ENCODE measurements at places on chromosomes 2 and 18.

DNA sequence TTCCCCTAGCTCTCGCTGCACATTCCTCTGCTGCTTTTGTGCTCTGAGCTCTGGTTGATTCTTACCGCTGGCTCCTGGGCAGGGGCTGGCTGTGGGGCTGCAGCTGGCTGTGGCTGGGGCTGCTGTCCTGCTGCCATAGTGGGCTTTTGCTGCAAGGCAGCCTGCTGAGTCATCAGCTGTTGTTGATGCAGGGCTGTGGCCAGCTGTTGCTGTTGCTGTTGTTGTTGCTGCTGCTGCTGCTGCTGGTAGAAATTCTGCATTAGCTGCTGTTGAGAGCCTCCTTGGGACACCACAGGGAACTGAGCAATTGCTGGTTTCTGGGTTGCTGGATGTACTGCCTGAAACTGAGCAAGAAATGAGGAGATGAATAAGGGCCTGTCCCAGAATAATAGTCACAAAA is 77.2 kb upstream of the NFU1 start:
- no peak for DNase-seq

- DNase-seq, result no peak
Measured at GRCh38 chr2:21249367-21249766, 125.6 kb downstream of the TDRD15 start.

DNA sequence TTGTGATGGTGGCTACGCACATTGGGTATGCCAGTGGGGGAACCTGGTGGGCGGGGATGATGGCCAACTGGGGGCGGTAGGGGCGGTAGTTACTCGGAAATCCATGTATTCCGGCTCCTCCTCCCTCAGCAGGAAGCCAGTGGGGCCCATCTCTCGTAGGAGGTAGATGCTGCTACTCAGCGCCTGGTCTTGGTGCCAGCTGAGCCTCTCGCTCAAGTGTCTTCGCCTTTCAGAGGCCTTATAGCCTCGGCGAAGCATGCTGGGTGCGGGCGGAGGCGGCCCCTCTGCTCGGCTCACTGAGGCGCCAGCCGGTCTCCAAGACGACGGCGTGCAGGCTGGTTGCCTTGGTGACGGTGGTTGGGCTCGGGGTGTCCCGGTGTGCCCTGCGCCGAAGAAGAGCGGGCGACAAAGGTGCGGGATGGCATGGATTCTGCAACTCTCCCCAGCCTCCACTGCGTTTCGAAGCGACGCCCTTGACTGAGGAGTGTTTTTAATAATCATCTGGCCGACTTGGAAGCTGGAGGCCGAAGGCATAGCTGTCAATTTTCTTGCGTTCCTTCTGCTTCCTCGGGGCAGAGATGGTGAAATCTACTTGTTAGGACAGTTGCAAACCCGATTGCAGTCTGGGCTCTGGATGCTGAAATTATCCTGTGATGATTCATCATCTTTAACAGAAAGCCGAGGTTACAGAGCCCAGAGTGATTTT is at the start of gene ZSWIM2:
ZSWIM2 (minus strand) TSS at position 298 of the 706 bp plus-strand sequence; CDS start at position 258, 40 bp downstream.
- DNase-seq, result no peak

- DNase-seq, result no peak
Measured at GRCh38 chr2:109392140-109392539, 221.6 kb downstream of the SEPTIN10 start.

DNA sequence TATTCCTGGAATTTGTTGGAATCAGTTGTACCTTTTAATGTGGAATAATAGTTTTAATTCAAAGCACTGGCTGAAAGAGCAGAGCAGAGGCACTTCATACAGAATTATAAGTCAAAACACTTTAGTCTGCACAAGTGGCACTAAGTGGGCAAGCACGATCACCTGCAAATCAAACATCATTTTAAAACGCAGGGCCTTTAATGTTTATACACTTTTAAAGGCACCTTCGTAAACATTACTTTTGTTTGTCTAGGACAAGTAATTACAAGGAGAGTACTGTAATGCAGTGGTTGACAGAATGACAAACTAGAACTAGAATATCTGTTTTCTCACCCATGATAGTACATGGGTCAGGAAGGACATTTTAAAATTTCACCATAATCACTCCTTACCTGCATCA is 36.4 kb downstream of the LANCL1 start:
- no peak for DNase-seq

DNA sequence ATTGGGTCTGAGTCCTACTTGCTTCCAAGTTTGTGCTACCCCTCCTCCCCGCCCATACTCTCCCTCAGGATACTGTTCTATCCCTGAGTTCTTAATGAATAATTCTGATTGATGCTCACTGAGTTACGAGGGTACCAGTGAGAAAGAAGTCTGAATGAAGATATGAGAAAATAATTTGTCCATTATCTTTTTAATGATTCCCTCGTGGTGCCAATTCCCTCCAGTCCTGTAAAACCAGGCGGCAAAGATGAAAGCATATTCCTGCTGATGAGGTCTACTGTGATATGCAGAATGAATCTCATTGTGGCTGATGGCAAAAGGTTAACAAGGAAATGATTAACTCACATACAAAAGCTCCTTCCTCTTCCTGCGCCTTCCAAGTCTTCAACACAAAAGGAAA is 650.2 kb upstream of the SLC39A10 start:
- no peak for DNase-seq

- DNase-seq, result no peak
Measured at GRCh38 chr2:10387033-10387432, 61.1 kb downstream of the ODC1 start.

DNA sequence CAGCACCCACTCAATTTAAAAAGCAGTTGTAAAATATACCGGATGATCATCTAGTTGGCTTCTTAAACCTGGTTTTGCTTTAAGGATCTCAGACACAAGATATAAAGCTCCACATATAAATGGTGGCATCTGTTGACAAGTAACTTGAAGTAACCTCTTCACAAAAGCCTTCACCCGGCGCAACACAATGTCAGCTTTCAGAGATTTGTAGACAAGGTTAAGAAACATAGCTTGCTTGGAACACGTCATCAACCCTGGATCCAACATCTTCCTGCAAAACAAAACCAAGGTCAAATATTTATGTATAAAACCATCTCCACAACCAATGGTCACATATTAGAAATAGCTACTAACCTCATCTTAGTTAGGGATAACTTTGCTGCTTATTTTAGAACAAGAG is 8.3 kb downstream of the CEBPZ start:
- no peak for DNase-seq

- DNase-seq, result no peak
Measured at GRCh38 chr2:218960309-218961165, 1.1 kb downstream of the CDK5R2 start.

DNA sequence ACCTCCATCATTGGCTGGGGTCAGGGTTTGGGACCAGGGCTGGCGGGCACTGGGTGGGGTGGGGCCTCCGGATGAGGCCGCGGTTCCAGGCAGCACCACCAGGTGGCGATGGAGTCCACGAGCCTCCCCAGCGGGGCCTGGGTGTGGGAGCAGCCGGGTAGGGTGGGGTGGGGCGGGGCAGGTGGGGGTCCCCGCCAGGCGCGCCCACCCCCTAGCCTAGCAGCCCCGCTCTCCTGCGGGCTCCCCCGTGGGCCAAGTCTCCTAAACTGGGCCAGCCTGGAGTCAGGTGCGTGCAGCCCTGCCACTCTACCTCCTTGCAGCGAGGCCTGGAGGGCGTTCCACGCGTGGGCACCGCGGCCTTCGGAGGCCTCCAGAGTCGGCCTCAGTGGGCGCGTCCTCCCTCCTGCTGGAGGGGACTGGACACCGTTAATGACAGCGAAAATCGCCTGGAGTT is 187.5 kb downstream of the TWIST2 start:
- peak; percentile 45 for DNase-seq

- no peak for DNase-seq
Measured at GRCh38 chr18:13362607-13363006, 144.0 kb downstream of the LDLRAD4 start.

DNA sequence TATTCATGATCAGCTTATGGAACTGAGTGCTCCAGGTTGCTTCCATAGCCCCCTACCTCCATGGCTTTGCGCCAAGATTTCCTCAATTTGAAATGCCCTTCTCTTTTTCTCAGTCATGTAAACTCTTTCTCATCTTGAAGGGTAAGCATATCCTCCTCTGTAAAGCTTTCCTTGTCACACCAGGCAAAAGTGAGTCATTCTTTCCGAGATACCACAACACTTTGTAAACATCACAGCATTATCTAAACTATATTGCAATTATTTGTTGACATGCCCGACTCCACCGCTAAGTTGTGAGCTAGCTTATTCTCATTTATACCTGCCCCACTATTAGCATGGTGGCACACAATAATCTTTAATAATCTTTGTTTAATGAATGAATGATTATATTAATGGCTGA is 419.5 kb upstream of the CHST9 start:
- no peak for DNase-seq

- no peak for DNase-seq
Measured at GRCh38 chr2:179243046-179243445, 21.6 kb downstream of the SESTD1 start.

DNA sequence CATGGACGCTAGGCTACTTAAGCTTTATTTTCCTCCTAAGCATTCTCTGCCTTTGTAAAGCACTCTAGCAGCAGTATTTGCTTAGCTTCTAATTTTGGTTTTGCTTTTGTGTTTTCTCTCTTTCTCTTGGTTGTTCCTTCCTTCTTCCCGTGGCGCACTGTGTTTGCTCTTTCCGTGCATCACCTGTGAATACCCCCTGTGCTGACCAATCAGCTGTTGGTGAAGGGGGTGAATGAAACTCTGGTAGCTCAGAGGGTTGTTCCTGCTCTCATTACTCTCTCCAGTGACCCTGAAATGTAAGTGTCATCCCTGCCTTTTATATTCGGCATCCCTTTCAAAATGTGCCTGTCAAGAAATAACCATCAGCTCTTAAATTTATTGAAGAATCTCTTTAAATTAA is 45.5 kb upstream of the TNFRSF11A start:
- no peak for DNase-seq

DNA sequence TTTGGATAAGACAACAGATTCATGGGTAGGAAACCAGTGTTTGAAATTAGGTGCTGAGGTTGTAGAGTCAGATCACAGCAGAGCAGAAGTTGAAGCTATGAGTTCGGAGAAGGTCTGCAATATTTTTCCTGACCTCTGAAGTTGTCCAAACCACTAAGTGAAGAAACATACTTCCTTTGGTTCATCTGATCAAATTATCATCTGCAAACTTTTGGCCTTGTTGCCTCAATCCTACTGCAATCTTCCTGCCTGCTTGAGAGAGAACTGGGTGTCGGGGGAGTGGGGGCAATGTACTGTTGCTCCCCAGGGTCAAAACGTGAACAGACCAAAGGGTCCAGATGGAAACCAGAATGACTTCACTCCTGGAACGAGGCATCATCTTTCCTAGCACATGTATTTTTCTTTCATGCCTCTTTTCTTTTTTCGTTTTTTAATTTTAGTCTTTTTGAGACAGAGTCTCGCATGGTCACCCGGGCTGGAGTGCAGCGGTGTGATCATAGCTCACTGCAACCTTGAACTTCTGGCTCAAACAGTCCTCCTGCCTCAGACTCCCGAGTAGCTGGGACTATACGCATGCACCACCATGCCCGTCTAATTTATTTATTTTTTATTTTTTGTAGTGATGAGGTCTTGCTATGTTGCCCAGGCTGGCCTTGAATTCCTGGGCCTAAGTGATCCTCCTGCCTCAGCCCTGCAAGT is 42.7 kb downstream of the RAB31 start:
- DNase-seq, result no peak

DNA sequence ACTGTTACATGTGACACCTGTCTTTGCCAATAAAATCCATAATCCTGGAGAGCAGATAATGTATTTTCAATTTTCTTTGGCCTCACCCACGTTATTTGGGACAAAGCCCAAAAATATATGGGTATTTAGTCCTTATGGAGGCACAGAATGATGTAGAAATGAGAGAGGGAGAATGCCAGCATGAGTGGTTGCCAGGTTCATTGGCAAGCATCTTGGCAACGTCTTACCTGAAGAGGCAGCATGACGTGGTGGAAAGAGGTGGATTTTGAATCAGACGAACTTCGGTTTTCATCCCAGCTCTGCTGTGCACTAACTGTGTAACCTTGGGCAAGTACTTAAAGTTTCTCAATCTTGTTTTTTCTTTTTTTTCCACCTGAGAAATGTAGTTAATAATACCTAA is 969.6 kb upstream of the PIK3C3 start:
- DNase-seq, result no peak

DNA sequence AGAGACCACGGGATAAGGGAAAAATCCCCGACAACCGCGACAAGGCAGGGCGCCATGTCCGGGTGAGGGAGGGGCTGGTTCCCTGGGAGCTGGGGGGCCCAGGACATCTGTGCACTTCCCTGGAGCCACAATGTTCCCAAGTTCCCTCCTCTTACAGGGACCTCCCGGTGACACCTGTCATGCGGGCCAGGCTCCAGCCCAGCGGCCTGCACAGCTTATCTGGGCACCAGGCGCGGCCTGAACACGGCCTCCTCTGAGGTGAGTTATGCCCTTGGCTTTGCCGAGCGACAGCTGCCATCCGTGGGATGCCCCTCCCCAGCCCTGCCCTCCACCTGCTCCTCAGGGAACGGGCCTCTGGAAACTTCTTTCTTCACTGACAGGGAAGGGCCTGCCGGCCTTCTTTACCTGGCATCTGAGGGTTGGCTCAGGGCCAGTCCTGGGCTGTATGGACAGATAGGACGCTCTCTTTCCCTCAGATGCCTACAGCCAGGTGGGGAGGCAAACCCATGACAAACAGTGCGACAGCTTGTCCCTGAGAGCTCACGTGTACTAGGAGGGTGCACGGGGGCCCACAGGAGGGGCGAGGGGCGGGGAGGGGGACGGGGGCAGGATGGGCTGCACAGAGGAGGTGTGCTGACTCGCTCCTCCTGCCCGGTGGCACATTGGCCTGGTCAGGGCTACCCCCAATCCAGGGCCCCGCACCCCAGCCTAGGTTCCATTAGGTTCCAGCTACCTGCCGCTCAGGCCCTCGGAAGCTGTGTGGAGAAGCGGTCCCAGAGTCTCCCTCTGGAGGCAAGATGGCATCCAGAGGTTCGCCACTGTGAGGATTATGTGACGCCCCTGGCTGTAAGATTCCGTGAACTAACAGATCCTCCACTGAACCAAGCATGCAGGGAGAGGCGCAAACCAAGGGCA is 34.9 kb upstream of the HPCAL1 start:
- DNase-seq, result no peak

GRCh38 chr2:107133412-107133811 is 247.4 kb upstream of the ST6GAL2 start:
- no peak for DNase-seq

- DNase-seq, result no peak
Measured at GRCh38 chr18:60406721-60407120, 34.1 kb upstream of the MC4R start.

GRCh38 chr18:77079088-77079487 is 53.5 kb downstream of the MBP start:
- no peak for DNase-seq

Data from T follicular helper cell (primary cell).